ENCODE measurements at places on chromosomes 5 and 9. TPM values are rescaled to one million over a fixed set of nuclear protein-coding genes. Genes with fewer than 3 reads are reported as not detected.

GRCh38 chr9:5760338-5760737, 72.6 kb downstream of the ERMP1 start:
- peaks cover 3% of the 10 kb centered on the region for H3K4me1 ChIP-seq
- DNase-seq, result no peak
- H3K4me3 ChIP-seq, result no peak overlapping the region
- no peaks in the 10 kb centered on the region for H3K36me3 ChIP-seq
- no peak overlapping the region for H3K27ac ChIP-seq
- H3K27me3 ChIP-seq, result no peaks in the 10 kb centered on the region

- H3K4me3 ChIP-seq, result no peak overlapping the region
- no peaks in the 10 kb centered on the region for H3K36me3 ChIP-seq
- peaks cover 2% of the 10 kb centered on the region for H3K4me1 ChIP-seq
- no peak overlapping the region for H3K27ac ChIP-seq
Measured at GRCh38 chr5:122170620-122171019, 41.3 kb downstream of the ZNF474 start.

DNA sequence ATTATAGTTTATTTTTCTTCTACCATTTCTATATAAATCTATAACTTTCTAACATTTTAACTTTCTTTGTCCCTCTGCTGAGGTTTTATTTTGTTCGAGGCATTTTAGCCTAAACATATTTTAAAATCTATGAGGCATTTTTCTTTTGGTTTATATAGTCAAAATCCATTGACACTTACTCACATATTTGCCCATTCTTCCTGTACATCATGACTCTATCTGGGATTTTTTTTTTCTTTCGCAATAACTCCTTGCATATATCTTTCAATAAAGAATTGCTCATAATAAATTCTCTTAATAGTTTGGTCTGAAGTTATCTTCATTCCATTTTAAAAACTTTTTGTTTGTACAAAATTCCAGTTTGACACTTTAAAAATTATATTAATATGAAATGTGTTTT, 632.3 kb downstream of the TLE4 start:
- H3K27me3 ChIP-seq, result no peaks in the 10 kb centered on the region
- no peaks in the 10 kb centered on the region for H3K36me3 ChIP-seq
- H3K4me3 ChIP-seq, result no peak overlapping the region
- H3K4me1 ChIP-seq, result no peaks in the 10 kb centered on the region
- DNase-seq, result no peak
- H3K27ac ChIP-seq, result no peak overlapping the region

DNA sequence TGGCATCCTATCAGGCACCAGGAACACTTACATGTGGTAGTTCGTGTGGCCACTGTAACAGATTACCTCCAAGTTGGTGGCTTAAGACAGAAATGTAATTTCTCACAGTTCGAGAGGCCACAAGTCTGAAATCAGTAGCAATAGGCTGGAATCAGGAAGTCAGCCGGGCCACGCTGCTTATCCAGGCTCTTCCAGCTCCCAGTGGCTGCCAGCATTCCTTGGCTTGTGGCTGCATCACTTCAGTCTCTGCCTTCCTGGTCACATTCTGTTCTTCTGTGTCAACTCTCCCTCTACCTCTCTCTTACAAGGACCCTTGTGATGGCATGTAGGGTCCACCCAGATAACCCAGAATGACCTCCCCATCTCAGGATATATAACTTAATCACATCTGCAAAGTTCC, 78.7 kb upstream of the MSX2 start:
- DNase-seq, result no peak
- no peaks in the 10 kb centered on the region for H3K27me3 ChIP-seq
- no peak overlapping the region for H3K4me3 ChIP-seq
- H3K36me3 ChIP-seq, result no peaks in the 10 kb centered on the region

- H3K4me1 ChIP-seq, result peaks cover 6% of the 10 kb centered on the region
- no peaks in the 10 kb centered on the region for H3K36me3 ChIP-seq
- no peaks in the 10 kb centered on the region for H3K27me3 ChIP-seq
- DNase-seq, result no peak
- H3K4me3 ChIP-seq, result peak overlapping the region; percentile 52
Measured at GRCh38 chr5:68289498-68289897, 73.9 kb downstream of the PIK3R1 start.

DNA sequence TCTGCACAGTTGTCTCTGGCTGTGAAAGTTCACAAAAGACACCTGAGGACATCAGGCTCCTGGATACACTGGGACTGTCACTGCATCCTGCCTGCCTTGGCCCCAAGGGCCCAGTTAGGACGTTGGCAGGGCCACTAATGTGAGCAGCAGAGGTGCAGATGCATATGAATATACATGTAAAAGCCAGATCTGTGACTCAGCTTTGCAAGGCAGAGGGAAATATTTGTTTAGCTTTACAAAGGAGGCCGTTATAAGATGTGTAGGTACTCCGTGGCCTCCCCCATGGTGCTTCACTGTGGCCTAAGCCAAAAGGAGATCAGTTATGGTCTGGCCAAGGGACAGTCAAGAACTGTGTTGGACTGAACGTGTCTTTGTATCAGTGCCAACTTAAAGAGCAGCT, 4.1 kb upstream of the C1QTNF3 start:
- no peak overlapping the region for H3K27ac ChIP-seq
- H3K36me3 ChIP-seq, result no peaks in the 10 kb centered on the region
- no peaks in the 10 kb centered on the region for H3K27me3 ChIP-seq
- DNase-seq, result no peak

- no peak overlapping the region for H3K27ac ChIP-seq
- no peak for DNase-seq
- no peak overlapping the region for H3K4me3 ChIP-seq
- H3K27me3 ChIP-seq, result no peaks in the 10 kb centered on the region
- H3K36me3 ChIP-seq, result no peaks in the 10 kb centered on the region
Measured at GRCh38 chr5:18850216-18850615, 1137.8 kb downstream of the CDH18 start.

Gene PNPLA7
- total RNA-seq, result 4.5 TPM

Data from ovary (tissue), 10 donors.